Anterior cingulate cortex (tissue), 58 donors: ENCODE measurements at places on chromosomes 1 and 21.

DNA sequence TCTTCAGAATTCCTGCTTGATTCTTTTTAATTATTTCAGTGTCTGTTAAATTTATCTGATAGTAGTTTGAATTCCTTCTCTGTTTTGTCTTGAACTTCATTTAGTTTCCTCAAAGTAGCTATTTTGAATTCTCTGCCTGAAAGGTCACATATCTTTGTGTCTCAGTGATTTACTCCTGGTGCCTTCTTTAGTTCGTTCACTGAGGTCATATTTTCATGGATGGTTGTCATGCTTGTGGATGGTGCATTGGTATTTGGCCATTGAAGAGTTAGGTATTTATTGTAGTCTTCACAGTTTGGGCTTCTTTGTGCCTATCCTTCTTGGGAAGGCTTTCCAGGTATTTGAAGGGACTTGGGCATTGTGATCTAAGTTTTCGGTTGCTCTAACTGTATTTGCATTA lies 267.9 kb downstream of the HHAT start:
- DNase-seq, result no peak

DNA sequence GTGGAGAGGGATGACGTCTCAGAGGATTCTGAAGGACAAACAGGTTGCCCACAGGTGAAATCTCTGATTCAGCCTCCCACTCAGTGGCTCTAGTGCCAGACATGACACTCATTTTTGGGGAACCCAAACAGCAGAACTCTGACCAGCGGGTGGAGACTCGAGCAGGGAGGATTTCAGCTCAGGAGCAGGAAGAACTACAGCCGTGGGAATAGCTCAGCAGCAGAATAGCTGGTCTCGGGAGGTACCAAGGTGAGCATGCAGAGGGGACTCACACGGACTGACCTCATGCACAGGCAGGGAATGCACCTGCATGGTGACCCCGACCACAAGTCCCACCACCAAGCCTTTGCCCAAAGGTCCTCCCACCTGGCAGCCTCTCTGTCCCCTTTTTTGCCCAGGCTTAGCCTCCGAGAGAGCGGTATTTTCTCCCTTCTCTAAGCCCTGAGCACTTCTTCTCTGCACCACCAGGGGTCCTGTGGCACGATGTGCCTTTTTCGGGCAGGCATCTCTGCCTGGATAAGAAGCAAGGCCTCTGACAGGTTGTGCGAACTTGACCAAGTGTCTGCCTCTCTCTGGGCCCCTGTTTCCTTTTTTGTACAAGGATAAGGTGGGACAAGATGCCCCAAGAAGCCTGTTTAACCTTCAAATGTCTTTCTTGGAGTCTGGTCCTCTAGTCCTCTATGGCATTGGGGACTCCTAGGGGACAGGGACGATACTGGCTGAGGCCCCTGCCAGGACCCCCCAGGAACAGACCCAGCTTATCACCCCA lies 8.8 kb upstream of the FGR start:
- no peak for DNase-seq

DNA sequence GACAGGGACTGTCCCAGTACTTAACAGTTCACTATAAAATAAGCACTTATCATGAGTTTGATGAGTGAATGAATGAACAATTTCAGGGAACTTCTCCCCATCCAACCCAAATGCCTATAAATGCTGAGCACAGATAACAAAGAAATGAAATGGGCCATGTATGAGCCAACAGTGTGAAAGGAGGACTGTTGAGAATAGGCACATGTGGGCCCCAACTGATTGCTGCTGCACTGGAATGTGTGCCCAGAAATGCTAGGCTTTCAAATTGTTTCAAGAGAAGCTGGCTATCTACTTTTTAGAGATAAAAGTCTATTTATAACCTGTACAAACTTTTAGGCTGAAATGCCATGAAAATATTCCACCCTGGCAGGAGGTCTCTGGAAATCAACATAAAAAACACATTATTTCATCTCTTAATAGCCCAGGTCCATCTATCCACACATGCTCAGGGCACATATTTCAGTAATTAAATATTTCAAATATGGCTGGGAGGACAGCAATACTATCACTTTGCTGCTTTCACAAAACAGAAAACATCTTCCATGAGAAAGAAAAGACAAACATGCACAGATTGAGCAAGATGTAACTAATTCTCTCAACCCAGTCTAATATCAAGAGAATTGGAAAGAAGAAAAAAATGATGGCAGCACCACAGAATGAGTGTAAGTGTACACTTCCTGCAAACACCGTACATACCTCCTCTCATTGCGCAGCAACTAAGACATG lies 49.8 kb downstream of the COLGALT2 start:
- DNase-seq, result no peak

DNA sequence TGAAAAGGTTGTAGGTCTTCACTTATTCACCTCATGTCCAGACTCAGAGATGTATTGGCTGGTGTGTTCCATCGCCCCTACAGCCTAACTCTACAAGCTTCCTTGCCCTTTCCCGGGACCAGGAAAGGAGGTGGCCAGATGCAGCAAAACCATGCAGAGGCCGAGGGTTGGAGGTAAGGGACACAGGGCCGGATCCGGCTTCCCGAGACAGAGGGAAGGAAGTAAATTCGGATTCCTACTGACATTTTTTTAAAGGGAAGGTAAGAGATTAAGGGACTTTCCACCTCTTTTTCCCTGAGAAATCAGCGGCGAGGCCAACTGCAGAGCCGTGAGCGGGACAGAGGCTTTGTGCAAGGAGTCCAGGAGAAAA lies 12.7 kb downstream of the EPHA10 start:
- DNase-seq, result no peak

DNA sequence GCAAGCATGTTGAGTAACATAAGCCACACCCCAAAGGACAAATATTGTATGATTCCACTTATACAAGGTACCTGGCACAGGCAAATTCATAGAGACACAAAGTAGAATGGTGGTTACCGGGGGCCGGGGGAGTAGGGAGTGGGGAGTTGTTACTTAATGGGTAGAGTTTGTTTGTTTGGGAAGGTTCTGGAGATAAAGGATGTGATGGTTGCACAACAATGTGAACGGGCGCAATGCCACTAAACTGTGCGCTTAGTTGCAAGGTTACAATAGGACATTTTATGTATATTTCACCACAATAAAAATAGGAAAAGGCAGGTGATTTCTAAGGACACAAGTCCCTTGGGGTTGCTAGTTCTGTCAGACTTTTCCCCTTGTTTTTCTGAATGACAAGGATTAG lies 516.6 kb downstream of the KIF26B start:
- no peak for DNase-seq

- no peak for DNase-seq
These were observed 5.8 kb downstream of the ELF3 start for GRCh38 chr1:202016022-202016810.

DNA sequence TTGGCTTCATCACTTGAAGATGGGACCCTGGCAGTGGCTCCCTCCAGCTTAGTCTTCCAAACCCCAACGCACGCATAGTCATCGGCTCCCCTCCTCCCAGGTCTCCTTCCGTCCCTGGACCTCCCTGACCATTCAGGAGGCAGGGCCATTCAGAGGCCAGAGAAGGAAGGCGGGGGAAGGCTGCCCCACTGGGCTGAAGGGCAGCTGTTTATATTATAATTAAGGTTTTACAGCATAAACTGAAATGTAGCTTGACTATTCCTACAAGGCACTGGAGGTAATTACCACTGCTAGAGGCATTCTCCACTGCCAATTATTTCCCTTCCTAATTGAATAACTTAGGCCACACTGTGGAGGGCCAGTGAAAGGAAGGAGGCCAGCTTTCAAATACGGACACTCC lies 170.6 kb upstream of the PROX1 start:
- no peak for DNase-seq

DNA sequence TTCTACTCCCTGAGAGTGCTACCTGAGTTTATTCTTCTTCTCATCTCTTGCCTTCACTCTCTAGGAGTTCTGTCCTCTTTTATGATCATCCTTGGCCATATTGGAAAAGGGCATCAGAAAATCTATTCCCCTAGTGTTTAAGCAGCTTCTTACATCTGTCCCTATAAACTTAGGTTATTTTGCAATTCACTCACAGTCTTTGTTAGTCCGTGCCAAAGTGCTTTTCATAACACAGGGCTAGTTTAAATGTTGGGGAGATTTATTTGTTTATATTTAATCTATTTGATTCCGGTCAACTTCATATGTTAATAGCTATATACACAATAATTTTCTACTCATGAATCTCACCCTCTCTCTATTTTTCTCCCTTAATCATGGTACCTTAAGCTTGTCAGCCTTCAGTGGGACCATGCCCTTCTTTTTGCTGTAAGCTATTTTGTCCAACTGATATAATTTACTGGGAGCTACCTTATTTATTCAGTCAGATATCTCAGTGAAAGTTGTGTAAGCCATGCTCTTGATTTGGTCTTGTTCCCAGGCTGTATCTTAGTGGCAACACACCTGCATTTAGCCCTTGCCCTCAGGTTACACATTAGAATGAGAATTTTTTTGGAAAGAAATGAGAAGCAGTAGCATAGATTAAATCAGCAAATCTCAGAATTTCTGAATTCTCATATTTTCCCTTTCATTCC lies 106.3 kb upstream of the SMYD2 start:
- no peak for DNase-seq

DNA sequence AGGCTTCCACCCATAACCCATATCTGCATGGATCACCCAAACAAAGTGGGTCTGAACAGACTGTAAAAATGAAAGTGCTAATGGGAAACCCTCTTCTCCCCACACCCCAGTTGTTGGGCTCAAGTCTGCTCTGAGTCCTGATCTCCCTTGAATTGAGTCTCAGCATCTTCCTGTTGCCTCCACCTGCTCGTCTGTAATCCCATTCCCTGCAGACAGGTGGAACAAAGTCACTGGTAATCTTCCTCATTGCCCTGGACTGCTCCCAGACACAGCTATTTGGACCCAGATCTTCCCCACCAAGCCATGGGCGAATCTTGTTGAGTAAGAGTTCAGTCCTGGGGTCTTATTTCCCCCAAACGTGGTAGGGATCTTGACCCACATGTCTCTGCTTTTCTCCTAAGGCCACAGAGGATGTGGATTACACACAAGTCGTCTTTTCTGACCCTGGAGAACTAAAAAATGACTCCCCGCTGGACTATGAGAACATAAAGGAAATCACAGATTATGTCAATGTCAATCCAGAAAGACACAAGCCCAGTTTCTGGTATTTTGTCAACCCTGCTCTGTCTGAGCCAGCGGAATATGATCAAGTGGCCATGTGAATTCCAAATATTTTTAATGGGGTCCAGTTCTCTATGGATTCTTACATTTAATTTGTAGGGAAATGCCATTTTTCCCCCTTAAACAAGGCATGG lies 15.7 kb downstream of the AVPR1B start:
- no peak for DNase-seq

GRCh38 chr1:18956193-18957135 lies at the start of gene IFFO2:
IFFO2 (minus strand) TSS chr1:18956676; CDS start chr1:18956332, 344 bp downstream.
- peak; percentile 96 for DNase-seq

DNA sequence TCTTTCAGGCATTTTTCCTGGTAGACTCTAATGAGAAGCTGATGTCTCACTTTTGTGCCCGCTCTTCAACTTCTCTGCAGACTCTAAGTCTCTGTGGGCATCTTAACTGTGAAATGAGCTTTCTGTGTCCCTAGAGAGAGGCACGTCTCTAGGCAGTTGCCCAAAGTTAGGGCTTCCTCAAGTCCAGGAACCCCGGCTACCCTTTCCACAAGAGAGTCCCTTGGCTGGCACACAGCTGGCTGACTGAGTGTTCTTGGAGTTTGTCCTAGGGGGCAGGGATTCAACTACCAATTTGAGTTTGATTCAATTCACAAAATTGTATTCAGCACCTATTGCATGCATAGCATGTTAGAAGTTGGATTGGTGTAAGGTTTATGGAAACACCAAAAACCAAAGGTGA lies 1.4 kb downstream of the GPR61 start:
- DNase-seq, result peak; percentile 20

GRCh38 chr21:14877581-14878228 lies 187.1 kb downstream of the NRIP1 start:
- DNase-seq, result no peak

GRCh38 chr21:15839601-15840000 lies 109.8 kb downstream of the USP25 start:
- DNase-seq, result no peak

DNA sequence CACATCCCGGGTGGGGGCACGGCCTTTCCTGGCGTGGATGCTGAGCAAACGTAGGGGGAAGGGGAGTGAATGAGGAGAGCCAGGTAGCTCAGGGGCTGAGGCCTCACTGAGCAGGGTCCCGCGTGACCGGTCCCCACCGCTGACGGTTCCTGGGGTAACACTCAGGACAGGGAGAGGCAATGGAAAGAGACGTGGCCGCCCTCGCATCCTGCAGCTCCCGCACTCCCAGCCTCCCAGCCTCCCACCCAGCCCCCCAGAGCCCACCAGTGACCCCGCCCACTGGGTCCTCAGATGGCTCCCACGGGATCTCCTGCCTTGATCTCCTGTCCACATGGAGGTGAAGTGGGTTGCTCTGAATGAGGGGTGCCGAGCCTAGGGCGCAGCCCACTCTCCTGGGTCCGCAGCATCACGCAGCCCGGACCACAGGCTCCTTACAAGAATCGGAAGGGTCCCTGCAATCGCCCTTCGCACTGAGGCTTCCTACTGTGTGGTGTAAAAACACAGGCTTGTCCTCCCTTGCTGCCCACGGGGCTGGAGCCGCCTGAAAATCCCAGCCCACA lies 2.4 kb downstream of the TSPEAR start:
- no peak for DNase-seq

DNA sequence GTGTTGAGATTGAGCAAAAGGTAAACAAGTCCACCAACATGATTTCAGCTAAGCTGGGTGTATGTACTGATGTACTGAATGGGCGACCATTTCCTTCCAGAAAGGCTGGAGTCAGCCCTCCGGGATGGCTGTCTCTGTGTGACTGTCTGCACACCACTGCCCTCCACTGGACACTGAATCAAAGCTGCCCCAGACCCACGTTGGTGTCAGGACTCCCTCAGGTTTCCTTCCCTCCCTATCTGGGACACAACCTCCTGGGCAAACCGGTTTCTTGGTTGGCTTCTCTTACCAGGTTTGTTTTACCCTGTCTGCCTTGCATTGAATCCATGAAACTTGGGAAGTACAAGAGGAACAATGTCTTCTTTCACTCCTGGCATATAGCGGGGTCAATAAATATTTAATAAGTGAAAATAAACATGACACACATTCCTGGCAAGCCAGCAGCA lies 5.3 kb upstream of the SRP9 start:
- peak; percentile 61 for DNase-seq

DNA sequence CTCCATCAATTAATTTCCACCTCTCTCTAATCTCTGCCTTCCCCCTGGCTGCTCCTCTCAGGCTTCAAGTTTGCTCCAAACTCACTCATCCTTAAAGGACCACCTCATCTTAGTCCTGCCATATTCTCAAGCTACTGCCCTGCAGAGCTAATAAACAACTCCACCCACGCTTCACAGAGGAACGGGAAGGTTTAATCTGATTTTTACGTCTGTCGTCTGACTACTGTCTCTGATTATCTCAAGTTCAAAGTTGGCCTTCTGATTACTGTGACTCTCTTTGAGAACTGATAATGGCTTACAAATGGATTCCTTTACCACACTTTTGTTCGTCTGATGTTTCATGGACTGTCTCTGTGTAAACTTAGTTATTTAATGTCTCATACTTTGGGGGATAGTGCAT lies 7.6 kb upstream of the CPT2 start:
- DNase-seq, result no peak
